ENCODE measurements at places on chromosomes 1 and 21.

DNA sequence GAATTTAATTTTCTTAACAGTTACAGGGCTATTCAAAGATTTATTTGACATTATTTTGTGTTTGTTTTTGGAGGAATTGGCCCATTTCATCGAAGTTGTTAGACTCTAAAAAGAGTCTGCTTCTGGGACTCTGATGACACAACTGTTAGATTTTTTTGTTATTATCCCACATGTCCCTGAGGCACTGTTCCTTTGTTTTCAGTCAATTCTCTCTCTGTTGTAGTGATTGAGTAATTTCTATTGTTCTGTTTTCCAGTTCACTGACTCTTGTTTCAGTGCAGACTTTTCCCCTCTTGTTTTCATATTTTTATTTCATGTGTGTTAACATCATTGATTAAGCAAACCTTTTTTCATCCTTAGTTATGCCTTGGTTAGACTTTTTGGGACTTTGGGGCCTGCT, 325.0 kb downstream of the ZNF326 start:
- no peak for DNase-seq

DNA sequence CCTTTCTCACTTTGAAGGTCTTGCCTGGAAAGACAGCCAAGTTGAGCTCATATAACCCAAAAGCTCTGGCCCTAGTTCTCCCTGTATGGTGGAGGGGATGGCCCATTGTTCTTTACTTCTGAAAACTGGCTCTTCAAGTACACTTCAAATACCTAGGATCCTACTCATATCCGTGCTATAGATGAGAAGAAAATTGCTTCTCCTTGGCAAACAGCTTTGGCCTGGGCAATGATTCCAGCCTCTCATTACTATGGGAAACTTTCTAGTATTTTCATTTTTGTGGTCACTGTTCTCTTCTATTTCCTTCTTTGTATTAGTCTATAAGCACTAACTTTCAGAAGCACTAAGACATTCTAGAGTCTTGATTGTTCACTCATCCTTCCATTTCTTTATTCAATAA, 53.7 kb downstream of the ZNF697 start:
- no peak for DNase-seq

GRCh38 chr1:202349206-202349928, 868 bp downstream of the PPP1R12B start:
- DNase-seq = no peak

- no peak for DNase-seq
Observed at GRCh38 chr21:46159390-46159789, 4.0 kb upstream of the FTCD start.

DNA sequence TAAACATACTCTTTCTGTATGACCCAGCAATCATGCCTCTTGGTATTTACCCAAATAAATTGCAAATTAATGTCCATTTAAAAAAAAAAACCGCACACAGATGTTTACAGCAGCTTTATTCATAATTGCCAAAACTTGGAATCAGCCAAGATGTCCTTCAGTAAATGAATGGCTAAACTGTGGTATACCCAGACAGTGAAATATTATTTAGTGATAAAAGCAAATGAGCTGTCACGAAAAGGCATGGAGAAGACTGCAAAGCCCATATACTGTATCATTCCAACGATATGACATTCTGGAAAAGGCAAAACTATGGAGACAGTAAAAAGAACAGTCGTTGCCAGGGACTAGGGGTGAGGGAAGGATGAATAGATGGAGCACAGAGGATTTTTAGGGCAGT, 77.0 kb upstream of the FAM20B start:
- no peak for DNase-seq

- DNase-seq = no peak
Observed at GRCh38 chr1:169586067-169586394, 250 bp downstream of the F5 start.

GRCh38 chr1:4670265-4670664, 15.9 kb downstream of the AJAP1 start:
- DNase-seq = no peak

DNA sequence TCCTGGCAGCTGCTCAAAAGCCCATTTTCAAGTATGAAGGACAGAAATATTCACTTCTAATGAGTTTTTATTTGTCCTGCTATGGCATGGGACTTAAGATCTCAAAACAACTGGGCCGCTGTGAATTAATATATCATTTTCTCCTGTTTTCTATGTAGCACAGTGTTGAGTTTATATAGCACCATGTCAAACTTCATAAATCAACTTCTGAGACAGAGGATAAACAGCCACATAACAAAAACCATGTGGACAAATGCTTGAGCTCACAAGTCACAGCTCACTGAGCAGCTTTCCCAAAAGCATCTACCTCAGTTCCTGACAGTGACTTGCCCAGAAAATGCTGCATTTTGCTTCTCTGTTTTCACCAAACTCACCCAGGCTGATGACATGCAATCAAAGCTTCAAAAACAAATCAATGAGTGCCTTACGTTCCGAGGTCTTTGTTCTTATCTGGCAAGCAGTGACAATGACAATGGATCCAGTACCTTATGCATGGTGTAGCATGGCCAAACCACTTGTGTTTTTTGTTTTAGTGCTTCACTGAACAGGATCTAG, 722.6 kb downstream of the LRRIQ3 start:
- DNase-seq = no peak

DNA sequence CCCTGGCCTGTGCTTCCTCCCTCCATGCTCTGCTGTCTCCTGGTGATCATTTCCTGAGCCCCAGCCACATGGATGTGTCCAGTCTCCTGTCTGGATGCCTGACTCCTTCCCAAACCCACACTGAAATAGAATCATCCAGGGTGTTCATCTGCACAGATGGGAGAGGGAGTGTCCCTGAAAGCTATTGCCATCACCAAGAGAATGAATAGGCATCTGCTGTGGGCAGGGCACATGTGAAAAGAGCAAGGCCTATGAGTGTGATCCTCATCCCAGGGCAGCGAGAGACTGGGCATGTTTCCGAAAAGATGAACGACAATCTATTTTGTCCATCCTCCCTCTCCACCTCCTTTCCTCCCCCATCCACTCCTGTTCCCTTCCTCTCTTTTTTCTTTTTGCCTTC, 5.0 kb downstream of the IGSF21 start:
- no peak for DNase-seq

- DNase-seq = no peak
Observed at GRCh38 chr1:87155648-87156047, 173.0 kb upstream of the LMO4 start.

DNA sequence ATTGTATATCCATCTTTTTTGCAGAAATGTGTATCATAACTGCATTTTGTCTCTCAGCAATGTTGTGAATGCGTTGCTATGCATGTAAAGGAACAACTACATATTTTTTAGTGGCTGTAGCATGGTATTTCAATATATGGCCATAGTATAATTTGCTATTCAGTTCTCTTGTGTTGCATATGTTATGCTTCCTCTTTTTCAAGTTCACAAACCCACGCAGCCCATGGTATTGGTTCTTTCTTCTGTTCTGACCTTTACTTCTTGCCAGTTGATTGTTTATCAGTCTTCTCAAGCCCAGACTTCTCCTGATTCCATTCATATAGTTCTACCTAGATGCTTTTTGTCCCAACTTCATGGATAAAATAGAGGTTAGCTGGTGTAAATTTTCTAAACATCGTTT, 6.1 kb downstream of the SLC22A15 start:
- no peak for DNase-seq

DNA sequence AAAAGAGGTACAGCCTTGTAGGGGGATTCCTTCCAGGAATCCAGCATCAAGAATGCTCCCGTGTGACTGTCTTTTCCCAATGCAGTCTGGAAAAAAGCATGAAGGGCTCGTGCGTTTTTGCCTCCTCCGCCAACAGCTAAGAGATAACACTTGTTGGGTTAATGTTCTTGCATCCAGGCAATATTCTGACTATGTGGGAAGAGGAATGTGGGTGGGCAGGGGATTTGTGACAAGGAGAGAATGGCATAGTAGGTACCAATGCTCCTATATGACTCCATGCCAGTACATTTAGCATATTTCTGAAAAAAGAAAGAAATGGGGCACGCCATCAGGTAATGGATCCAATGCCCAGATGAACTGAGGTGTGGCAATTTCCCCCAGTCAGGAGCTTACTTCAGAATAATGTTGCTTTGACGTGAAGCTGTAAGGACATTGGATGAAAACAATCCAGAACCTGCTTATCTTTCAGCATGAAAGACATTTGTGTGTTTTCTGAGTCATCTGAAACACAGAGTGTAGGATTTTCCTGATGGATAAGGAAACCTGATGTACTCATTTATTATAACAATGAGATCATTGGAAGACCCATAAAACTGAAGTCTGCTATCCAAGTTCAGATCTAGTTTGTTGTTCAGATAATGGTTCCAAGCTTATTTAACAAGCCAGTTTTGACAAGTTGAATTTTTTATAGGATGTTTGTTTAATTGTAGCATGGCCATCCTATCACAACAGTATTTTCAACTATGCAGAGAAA, 105.5 kb downstream of the LYPLAL1 start:
- no peak for DNase-seq

- no peak for DNase-seq
Observed at GRCh38 chr1:16072616-16073484, 601 bp downstream of the FAM131C start.

DNA sequence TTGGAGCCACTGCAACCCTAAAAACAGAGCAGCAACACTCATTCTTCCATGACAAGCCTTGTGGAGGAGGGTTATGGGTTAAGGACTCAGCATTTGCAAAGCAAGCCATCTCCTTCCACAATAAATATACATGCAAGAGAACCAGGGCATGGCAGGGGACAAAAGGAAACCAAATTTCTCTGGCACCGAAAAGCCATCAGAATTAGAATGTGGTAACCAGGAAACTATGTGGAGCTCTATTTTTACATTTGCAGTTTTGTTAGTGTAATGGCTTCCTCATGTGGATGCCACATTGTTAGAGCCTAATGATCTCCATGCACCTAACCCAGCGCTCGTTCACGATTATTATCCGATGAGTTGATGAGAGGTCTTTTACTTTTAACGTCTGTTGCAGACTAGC, 91.7 kb downstream of the NAV1 start:
- DNase-seq = no peak

- no peak for DNase-seq
Observed at GRCh38 chr1:48932366-48932765, 155.7 kb upstream of the BEND5 start.

Data from CMK (cell line).